Mononuclear cell (primary cell): ENCODE measurements at places on chromosomes 2 and 18. TPM values are rescaled to one million over a fixed set of nuclear protein-coding genes. Genes with fewer than 3 reads are reported as not detected.

Gene SLC40A1
- 65.5 TPM for total RNA-seq

Gene ARHGEF33
- total RNA-seq = under 0.01 TPM

Gene ABCB11
- 0.42 TPM for total RNA-seq

Gene PSMA8
- 0.42 TPM for total RNA-seq

Gene NYAP2
- total RNA-seq = 0.10 TPM

Gene EFR3B
- under 0.01 TPM for total RNA-seq

Gene GDF7
- 0.31 TPM for total RNA-seq

Gene CIAO1
- 65.4 TPM for total RNA-seq

Gene NETO1
- total RNA-seq = 1.5 TPM

Gene CPLX4
- 0.10 TPM for total RNA-seq

Gene KIF1A
- not detected for total RNA-seq

Gene DTYMK
- total RNA-seq = 2.9 TPM

Gene CELF4
- total RNA-seq = not detected

Gene GATA6
- 0.10 TPM for total RNA-seq

Gene SPEG
- 2.4 TPM for total RNA-seq

Gene ANKRD30BL
- total RNA-seq = not detected
